RPMI8226 (cell line): ENCODE measurements at places on chromosomes 11 and 22.

- no peak for DNase-seq
Observed at GRCh38 chr11:76903325-76903724, 42.6 kb downstream of the ACER3 start.

DNA sequence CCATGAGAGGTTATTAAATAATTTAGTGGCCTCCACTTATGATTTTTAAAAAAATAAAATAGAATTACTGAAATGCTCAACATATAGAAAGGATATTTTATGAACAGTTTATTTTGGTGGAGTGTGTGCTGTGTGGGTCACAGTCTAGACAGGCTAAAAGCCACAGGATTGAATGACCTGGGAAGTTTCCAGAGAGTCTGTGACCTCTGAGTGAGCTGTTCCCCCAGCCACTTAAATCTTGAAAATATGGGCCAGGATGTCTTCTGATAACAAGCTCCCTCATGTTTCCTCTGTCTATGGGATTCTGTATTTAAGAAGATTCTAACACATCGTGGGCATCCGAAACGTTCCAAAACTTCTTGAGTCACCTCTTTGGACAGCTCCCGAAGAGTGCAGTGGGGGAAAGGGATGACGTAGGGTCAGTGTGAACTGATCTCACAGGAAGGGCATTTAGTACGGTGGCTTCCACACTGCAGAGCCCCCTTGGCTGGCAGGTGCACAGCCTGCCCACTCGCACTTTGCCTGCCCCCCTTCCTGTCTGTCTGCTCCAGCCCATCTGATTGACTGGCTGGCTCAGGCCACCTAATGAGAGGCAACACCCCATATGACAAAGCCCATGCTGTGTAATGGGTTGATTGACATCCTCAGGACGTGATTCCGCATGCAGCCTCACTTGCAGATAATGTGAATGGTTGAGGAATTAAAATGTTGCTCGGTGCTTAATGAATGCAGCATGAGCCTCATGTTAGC, 97.4 kb downstream of the NTM start:
- no peak for DNase-seq

DNA sequence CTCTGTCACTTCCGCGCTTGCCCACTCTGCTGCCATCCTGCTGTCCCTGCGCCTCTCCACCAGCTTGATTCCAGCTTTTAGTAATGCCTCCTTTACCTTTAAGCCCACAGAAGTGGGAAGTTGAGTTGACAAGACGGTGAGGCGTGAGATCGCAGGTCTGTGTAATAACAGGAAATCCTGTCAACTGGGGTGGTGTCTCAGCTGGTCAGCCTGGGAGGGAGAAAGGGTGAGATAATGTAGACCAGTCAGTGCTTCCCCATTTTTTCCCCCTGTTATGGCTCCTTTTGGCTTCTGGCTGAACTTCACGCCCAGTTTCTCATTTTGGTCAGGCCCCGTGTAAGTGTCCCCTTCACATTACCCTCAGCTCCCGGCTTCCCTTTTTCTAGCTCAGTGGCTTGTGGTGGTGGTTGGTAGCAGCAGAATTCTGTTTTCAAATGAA, 98.9 kb downstream of the TRAF6 start:
- DNase-seq = peak; percentile 10

- no peak for DNase-seq
Observed at GRCh38 chr11:32451808-32452207, 16.5 kb upstream of the WT1 start.

DNA sequence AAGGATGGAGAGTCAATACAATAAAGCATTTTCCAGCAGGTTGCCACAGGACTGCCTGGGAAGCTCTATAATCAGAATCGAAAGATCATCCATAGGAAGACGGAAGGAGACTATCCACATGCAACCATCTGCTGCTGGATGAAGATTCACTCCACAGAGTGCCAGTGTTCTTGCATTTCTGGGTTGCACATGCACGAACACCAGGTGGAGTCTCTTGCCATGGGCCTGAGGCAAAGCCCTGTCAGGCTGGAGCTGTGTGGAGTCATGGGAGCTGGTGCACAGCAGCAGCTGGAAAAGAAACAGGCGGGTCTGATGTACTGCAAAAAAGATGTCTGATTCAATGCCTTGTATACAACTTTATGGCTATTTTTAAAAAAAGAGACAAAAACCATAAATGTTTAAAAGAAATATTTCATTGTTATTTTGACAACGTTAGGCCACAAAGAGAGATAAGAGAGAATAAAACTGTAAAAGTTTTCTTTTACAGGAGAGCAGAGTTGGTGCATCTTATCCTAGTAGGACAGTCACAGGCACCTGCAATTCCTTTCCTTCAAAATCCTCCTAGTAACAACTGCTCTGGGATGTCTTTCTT, 12.9 kb upstream of the FAT3 start:
- DNase-seq = no peak

DNA sequence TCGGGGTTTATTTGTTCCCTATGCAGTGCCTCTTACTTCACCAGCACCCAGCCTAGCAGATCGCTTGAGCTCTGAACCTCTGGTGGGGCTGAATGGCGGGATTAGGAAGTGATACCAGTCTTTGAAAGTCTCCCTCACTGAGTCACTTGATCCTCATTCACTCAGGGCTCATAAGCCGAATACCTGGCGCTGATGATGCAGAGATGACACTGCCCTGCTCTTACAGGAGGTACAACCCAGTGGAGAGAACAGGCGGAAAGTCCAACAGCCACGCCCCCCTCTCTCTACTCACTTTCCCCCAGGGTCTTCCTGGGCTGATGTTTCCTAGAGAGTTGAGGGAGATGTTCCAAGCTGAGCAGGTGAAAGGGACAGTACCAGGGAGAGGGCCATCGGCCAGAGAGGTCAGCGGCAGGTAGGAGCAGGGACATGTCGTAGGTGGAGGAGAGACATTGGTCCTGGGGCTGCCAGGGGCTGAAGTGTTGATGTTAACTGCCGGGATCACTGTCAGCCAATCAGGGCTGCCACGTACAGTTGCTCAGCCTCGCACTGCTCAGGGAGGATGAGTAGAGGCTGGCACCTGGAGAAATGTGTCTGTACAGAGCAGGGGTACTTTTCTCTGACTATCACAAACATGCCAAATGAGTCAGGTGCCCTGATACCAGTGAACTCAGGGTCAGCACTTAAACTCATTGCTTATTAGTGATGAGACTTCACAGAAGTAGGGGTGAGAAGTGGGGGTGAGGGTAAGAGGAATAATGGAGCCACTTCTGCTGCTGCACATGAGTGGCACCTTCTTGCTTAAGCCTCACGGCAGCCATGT, 9.9 kb upstream of the APOBEC3A start:
- DNase-seq = peak; percentile 45

DNA sequence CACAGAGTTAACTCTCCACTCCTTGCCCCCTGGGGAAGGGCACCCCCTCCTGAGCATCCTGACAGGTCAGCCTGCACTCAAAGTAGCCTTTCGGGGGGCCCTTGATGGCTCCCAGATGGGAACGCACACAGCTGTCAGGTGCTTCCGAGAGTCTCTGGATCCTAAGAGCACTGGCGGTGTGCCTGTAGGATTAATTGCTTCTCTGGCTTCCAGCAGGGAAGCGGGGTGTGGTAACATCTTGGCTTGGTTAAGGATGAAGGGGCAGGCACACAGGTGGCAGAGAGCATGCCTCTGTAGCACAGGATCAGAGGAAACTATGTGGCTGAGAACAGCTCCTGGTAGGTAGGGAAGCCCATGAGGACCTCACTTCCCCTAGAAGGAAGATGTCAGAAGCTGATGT, 199.8 kb downstream of the MIAT start:
- no peak for DNase-seq

DNA sequence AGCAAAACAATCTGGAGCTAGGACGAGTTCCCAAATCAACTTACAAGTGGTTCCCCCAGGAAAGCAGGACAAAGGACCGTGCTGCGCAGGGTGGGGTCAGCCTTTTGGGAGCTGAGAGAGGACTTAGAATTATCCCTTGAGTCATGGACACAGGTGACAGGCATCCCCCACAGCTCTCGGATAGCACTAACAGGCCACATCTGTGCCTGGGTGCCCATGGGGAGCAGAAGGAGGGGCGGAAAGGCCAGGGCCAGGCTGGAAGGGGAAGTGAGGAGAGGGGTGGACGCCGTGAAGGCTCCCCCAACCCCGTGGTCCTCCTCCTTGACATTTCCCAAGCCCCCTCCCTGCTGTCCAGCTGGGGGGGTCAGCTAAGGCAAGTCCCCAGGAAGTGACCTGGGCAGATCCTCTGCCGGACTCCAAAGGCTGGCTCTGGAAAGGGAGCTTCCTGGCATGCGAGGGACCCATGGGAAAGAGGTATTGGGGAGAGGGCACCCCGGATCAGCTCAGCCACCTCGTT, 31.6 kb upstream of the A4GALT start:
- no peak for DNase-seq

- DNase-seq = no peak
Observed at GRCh38 chr11:91970624-91971023, 254.0 kb upstream of the FAT3 start.

DNA sequence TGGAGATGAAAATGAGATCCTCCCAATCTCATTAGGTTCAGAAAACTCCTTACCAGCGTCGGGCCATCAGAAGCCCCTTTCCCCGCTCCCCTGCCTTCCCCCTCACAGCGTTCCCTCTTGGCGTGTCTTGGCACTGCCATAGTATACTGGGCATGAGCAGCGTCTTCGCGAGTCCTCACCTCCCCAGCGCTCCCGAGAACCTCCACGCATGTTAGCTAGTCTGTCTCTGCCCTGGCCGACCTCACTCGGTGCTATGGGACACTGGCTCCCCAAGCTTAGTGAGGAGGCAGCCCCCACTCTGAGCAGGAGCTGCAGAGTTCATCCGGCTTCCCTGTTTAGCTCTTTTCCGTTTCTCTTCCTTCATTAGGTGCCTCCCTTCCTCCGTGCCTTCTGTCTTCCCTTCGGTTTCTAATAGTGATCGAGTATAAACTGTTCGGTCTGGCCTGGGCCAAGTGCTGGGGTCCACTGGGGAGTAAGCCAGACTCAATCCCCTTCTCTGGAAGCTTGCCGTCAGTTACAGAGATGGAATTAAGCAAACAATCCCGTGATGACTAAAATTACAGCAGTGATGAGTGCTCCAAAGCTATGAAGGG, 63.8 kb upstream of the OPCML start:
- DNase-seq = no peak
